CD4-positive, alpha-beta T cell treated with Interleukin-4 for 4 hours (primary cell): ENCODE measurements at places on chromosomes 16 and 17.

- DNase-seq = no peak
Measured at GRCh38 chr17:77948690-77949114, 9.8 kb upstream of the TNRC6C start.

DNA sequence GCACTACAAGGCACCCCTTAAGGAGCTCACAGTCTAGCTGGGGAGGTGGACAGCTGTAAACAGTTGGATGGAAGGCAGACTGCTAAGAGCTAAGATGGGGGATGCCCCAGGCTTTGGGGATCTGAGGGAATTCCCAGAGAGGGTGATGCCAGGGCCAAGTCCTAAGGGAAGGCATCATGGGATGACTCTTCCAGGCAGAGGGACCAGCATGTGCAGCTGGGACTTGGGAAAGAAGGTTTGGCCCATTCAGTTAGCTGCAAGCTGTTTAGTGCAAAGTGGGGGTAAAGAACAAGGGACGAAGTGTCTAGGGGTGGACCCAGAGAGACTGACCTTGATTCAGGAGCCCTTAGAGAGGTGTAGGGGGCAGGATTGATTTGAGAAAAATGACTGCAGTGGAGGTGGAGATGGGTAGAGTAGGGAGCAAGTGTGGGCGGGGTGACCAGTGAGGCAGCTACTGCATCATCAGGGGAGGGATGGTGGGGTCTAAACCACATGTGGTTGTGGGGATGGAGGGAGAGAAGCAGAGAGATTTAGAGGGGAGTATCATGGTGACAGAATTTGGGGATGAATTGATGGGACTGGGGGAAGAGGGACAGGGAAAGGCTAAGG, 27.1 kb upstream of the PHF12 start:
- no peak for DNase-seq

GRCh38 chr17:8820311-8821010, 21.3 kb upstream of the MFSD6L start:
- no peak for DNase-seq

DNA sequence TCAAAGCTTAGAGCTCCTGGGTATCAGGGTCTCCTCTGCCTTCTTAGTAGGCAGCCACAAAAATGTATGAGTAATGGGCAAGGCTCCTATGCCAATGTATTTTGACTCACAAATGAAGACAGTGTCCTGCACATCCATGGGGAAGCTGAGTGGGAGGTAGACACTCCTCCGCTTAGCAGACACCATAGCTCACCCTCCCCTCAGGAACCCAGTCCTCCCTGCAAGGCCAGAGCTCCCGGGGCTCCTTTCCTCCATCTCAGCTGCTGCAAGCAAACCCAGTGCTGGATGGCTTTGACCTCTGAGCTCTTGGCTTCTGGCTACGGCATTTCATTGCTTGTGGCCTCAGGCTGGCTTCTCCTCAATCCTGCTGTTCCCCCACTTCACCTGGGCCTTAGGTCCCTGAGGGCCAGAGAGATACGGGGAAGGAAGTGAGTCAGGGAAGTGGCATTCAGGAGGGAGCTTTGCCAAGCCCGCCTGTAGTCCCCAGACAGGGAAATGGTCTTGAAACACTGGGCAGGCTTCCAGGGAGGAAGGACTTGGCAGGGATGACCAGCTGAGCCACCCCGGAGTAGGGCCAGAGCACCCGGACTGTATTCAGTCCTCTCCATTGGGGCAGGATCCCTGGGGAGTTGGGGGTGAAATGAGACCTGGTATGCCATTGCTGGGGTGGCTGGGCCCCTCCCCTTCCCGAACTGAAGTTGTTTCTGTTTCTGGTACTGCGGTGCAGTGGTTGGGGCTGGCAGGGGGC, 4.5 kb downstream of the ABCC3 start:
- no peak for DNase-seq

- no peak for DNase-seq
Measured at GRCh38 chr17:7133916-7134315, 19.3 kb upstream of the ASGR2 start.

DNA sequence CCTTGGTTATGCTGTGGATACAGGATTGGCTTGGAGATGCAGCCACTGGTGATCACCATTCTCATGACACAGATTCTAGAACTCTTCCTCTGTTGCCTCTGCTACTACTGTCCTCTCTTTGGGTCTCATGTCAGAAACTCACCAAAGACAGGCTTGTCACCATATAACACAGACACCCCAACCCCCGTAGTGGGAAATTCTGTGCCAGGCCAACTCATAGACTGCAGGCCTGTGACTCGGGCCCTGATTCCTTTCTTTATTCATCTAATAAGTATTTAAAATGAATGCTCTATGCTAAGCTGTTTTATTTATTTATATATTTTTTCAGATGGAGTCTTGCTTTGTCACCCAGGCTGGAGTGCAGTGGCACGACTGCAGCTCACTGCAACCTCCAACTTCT, 9.5 kb downstream of the CYB5D2 start:
- DNase-seq = no peak
